ENCODE measurements at places on chromosomes 7 and 10.

GRCh38 chr10:96271016-96271815, at the start of gene BLNK:
TSS of gene BLNK (minus strand) at chr10:96271569. CDS start at chr10:96271398, 171 bp downstream.
- no peak for DNase-seq

DNA sequence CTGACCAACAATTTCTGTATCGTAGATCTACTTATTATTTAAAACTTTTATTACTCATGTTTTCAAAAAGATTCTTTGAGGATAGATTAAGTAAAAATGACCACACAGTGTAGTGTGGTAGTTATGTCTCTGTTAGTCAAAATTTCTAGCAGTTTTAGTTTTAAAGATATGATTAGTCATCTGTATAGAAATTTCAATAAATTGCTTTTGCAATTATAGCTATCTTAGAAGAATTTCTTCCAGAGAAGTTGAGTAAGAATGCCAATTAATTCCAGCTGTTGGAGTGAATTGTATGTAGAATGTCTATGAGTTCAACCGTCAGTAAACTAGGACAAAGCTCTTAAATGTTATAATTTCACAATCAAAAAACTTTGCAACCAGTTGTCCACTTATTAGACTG, 229.7 kb downstream of the CDK14 start:
- no peak for DNase-seq

DNA sequence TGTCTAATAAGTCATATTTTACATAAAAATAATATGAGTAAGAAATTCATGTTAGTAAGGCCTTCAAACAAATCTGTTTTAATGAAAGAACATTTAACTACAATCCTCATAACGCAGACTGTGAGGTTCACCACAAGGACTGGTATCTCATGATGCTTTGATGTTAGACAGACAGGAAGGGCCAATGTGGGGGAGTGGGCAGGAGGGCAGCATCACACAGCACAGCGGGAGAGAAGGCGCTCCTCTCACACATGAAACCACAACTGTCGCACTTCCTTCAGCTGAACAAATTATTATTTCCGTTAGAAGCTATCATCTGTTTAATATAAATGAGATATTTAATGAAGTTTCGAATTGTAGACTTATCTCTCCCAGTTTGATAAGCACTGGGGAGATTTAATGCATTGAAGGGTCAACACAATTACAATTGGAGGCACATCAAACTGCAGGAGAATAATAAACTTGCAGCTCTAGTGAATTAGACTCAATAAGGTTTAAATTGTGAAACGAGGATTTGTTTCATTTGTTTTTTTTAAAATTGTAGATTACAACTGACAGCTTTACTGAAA, 466.1 kb downstream of the PARD3 start:
- no peak for DNase-seq

- DNase-seq, result peak; percentile 92
Measured at GRCh38 chr7:143381427-143382125, 431 bp downstream of the ZYX start.

- no peak for DNase-seq
Measured at GRCh38 chr7:96322847-96323461, 1.1 kb upstream of the SLC25A13 start.

DNA sequence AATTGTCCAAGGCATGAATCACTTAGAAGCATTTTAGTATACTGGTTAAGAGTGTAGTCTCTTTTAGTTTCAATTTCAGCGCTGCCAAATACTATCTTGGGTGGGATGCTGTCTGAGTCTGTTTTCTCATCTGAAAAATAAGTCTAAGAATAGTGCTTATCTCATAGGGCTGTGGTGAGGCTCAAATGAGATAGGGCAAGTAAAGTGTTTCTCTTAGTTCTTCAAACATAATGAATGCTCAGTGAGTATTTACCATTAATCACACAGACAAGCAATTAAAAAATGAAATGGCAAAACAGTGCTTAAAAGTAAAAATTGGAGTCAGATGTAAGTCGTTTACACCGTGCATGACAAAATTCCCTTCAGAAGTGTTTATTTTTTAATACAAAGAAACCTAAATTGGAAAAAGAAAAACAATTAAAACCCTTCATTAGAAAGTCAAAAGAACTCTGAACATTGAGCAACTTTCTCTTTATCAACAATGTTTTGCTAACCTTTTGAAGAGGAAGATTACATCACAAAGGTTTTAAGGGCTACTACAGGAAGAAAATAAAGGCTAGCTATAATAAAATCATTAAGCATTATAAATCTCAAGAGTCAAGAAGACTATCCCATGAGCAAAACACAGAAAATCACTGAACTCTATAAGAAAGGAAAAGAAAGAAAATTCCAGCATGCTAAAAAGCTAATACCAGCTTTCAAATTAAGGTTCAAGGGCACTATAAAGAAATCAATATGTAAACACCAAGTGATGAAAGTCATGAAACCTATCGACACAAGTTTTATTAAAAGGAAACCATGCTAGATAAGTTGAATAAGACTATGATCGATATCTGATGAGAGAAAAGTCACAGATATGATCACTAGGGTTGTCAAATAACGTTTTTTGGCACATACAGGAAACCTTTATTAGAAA, 45.6 kb upstream of the C1GALT1 start:
- no peak for DNase-seq

GRCh38 chr7:94933256-94933990, 26.0 kb downstream of the PPP1R9A start:
- DNase-seq, result no peak

DNA sequence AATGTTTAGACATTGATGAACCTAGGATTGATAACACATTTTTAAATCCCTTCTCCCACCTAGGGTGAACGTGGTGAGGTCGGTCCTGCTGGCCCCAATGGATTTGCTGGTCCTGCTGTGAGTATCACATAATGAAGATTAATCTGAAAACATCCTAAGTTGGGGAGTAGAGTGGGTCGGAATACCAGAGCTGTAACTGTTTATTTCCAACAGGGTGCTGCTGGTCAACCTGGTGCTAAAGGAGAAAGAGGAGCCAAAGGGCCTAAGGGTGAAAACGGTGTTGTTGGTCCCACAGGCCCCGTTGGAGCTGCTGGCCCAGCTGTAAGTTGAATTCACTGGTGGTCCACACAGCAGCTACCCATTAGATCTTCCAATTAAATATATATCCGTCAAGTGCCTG, 25.6 kb downstream of the COL1A2 start:
- DNase-seq, result no peak

- DNase-seq, result no peak
Measured at GRCh38 chr7:135490783-135491182, 19.1 kb downstream of the CNOT4 start.

- no peak for DNase-seq
Measured at GRCh38 chr10:17504547-17505245, 50.3 kb upstream of the ST8SIA6 start.

DNA sequence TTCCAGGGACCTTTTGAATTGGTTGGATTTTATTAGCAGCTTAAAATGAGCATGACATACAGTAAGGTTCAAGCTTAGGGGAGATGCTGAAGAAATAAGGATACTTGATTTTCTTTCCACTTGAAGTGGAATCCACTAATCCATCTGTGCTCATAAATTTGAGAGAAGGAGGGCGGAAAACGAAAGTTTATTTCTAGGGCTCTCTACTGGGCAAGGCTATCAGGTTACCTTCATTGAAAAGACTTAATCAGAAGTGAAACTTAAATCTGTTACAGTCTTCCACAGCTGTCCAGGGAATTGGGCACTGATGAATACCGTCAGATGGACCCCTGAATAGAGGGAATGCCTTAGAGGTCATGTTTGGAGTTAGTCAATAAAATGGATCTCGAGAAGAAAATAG, 21.8 kb downstream of the AUTS2 start:
- no peak for DNase-seq

GRCh38 chr7:6012355-6013104, 3.5 kb downstream of the AIMP2 start:
- no peak for DNase-seq

GRCh38 chr10:132938472-132939339, 3.7 kb downstream of the CFAP46 start:
- DNase-seq, result peak; percentile 14

- DNase-seq, result no peak
Measured at GRCh38 chr7:150977382-150978125, 567 bp downstream of the KCNH2 start.

GRCh38 chr7:29230871-29231345, 36.3 kb downstream of the CHN2 start:
- DNase-seq, result no peak

DNA sequence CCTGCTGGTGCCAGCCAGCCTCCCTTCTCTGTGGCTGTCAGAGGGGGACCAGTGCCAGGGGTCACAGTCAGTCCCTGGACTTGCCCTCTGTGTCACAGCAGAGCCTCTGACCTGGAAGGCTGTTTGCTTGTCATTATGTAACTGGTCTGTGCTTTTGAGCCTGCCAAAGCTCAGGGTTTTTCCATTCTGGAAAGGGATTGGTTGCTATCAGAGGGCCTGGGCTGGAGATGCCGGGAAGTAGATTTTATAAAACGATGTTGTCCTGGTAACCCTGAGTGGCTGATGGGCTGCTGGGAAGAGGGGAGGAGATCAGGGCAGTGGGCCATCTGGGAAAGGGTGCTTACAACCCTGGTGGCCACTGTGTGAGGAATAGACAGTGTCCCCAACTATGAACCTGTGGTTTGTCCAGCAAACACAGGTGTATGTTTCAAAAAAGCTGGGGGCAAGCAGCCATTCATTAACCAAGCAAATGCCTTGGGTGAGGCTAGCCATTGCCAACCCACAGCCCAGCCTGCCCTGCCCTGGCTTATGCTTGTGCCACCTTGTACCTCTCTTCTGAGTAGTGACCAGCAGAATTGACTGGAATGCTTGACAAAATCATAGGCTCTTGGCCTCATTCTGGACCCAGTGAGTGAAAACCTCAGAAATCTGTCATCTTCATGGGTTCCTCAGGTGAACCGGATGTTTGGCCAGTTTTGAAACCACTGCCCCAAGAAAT, 21.6 kb downstream of the SFTPD start:
- DNase-seq, result no peak

GRCh38 chr10:131762789-131763696, 137.8 kb upstream of the PPP2R2D start:
- DNase-seq, result no peak

GRCh38 chr7:6385110-6385781, 62.5 kb downstream of the DAGLB start:
- DNase-seq, result no peak

DNA sequence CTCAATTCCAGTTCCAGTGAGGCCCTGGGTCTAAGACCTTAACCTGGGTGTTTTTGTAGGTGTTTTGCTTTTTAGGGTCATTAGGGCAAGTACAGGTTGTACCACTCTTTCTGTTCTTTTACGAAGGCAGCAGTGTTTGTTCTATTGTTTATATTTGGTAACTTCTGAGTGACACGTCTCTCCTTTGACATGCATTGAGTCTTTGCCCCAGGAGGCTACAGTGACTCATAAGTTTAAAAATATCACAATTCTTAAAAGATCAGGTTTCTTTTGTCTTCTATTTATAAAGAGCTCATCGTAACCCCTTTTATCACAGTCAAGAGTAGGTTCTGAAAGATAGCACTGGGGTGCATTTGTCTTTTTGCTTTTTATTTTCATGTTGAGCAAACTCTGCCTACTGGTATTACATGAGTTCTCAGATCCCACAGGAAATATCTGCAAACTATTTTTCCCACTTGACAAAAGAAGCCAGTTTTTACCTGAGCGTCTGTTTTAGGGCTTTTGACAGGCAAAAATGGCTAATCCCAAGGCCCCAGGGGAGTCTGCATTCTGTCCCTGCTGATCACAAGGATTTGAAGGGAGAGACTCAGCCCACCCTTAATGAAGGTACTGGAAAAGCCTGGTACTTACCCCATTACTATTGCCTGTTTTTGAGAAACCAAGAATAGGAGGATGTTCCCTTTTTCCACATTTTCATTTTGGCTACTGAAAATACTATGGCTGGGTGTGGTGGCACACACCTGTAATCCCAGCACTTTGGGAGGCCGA, 7.9 kb downstream of the NUDT13 start:
- DNase-seq, result no peak

DNA sequence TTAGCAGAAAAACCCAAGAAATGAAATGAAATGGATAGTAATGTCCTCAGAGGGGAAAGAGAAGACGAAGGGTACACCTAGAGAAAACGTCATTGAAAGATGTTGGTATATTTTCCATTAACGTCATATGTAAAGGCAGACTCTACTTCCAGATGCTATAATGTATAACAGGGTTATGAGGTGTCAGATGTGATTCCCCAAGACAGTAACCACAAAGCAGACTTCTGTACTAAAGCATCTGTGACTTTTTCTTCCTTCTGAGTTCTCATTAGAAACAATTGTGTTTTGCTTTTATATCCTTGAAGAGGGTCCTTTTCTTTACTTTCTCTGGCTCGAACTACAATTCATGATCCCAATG, 37.4 kb downstream of the LRRC72 start:
- no peak for DNase-seq

DNA sequence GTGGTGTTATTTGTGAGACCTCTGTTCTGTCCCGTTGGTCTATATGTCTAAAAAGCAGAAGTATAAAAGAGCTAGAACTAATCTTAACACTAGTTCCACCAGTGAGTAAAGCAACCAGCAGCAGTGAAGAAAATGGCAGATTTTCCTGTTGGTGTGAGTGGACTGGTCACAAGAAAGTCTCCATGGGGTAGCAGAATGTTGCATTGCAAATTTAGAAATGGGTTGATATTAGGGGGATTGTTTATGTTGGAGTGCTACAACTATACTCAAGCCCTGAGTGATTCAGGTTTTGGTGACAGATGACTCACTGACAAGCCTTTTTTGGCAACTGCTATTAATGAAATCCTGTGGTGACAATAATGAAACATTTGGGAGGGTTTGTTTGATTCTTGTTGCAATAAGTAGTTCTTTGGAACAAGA, 5.6 kb downstream of the AVL9 start:
- no peak for DNase-seq

- no peak for DNase-seq
Measured at GRCh38 chr10:89221919-89222318, 14.8 kb upstream of the CH25H start.

DNA sequence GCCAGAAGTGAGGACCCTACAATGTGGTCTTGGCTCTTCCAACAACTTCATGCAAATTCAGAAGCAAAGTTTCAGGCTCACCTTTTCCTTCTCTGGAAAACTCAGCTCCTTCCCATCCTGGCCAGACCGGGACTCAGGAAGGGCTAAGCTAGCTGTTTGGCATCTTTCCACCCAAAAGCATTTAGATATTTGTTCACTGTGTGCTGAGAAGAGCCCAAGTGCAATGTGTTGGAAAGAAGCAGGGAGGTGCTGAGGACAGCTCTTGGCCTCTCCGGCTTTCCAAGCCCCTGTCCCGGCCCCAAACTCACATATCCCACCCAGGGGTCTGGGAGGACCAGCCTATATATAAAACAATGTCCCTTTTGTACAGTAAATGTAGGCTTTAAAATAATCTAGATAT, 44.5 kb downstream of the MKI67 start:
- DNase-seq, result no peak

DNA sequence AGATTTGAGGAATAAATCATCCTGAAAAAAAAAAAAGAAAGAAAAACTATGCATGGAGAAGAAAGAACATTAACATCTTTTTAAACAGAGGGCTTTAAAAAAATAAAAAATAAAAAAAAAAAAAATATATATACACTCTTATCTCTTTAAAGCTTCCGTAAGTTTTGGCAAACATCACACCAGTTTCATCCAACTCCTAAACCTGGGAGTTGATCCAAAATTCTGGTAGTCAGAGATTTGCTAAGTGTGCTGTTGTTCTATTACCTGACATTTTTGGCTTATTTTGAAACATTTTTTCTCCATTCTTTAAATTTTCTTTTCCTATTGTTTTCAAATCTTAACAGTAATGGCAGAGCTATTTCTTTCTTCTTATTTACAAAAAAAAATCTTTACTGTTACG, 273.1 kb downstream of the AGMO start:
- DNase-seq, result no peak
